ENCODE measurements at places on chromosomes 6 and 20.
A peak's percentile ranks its signal among the peaks of the same experiment; 100 is the strongest.

DNA sequence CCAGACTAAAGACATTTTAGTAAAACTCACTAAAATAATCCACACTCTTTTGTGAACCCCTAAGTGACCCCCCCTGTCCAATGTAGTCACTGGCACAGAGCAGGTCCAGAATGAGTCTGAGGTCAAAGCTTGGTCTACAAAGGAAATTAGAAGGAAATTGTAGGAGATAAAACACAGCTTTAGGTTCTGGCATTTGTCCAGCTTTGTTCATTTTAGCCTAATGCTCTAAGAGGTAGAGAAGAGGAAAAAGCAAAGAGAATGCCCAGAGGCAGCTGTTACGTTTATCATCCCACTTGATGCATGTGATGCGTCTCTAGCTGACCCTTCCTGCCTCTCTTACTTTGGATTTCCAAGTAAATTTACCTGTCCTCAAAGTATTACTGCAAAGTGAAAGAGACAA, 62.5 kb downstream of the CNKSR3 start:
- H3K4me1 ChIP-seq = no peaks in the 10 kb centered on the region
- H3K36me3 ChIP-seq = no peaks in the 10 kb centered on the region
- no peak overlapping the region for H3K4me3 ChIP-seq
- no peak overlapping the region for H3K27ac ChIP-seq

- peaks cover 30% of the 10 kb centered on the region for H3K36me3 ChIP-seq
- 0 out of 2 replicates have a peak overlapping the region, but pooled peaks have one; percentile 21 for H3K4me3 ChIP-seq
- no peak overlapping the region for H3K27ac ChIP-seq
- no peaks in the 10 kb centered on the region for H3K27me3 ChIP-seq
- peaks cover 3% of the 10 kb centered on the region for H3K4me1 ChIP-seq
Observed at GRCh38 chr6:2770171-2770570, 5.0 kb downstream of the WRNIP1 start.

DNA sequence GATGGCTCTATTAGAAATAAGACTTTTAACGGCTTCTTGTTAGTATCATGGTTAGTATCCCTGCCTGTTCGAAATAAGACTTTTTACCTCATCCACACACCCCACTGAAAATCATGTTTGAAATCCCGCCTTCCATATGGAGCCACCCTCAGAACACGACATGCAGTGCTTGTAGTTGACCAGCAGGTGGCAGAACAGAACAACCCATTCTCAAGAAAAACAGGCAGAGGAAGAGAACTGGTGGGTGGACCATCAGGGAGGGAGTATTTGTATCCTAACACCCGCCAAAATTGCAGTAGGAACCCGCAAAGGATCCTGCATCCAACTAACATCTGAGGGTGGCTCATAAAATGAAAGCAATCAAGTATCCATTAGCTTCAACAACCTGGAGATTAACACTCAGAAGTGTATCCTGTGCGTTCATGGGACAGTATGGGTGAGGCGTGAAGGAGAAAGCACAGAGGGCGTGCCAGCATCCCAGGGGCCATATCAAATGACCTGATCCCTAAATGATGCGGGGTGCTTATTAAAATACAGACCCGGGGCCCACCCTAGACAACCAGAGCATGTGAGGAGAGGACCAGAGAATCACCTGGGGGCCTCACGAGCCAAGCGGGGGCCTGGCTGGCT, 89.6 kb upstream of the NHSL1 start:
- no peak overlapping the region for H3K4me3 ChIP-seq
- H3K27me3 ChIP-seq = no peaks in the 10 kb centered on the region
- peak; percentile 72 for DNase-seq
- no peaks in the 10 kb centered on the region for H3K4me1 ChIP-seq

DNA sequence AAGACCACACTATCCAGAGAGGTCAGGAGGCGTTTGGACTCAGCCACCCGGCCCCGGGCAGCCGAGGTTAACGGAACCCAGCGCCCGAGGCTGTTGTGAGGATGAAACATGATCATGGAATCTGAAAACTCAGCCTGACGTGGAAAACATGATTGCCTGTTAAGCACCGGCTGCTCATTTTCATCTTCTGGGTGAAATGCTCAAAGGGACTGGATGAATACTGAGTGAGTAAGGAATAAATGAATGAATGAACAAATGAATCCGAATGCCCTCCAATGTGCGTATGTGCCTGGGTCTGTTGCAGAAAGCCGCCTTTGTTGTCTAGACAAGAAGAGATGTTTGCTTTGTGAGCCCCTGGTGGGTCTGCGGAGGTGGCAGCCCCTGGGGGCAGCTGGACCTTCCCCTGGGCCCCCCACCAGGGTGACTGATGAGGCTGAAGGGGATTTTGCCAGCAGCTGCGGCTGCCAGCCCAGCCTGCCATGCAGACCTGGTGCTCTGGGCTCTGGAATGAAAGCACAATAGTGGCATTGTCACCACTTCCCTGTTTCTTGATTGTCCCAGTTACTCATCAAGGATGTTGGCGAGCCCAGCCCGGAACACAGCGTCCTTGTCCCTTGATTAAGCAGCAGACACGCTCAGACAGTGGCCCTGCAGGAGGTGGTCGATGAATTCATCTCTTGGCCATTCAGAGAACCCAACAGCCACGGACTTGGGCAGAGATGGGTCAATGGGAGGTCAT, 211.1 kb downstream of the ANKRD60 start:
- no peaks in the 10 kb centered on the region for H3K36me3 ChIP-seq
- no peak overlapping the region for H3K4me3 ChIP-seq
- H3K27ac ChIP-seq = no peak overlapping the region
- DNase-seq = peak; percentile 19
- H3K4me1 ChIP-seq = no peaks in the 10 kb centered on the region

DNA sequence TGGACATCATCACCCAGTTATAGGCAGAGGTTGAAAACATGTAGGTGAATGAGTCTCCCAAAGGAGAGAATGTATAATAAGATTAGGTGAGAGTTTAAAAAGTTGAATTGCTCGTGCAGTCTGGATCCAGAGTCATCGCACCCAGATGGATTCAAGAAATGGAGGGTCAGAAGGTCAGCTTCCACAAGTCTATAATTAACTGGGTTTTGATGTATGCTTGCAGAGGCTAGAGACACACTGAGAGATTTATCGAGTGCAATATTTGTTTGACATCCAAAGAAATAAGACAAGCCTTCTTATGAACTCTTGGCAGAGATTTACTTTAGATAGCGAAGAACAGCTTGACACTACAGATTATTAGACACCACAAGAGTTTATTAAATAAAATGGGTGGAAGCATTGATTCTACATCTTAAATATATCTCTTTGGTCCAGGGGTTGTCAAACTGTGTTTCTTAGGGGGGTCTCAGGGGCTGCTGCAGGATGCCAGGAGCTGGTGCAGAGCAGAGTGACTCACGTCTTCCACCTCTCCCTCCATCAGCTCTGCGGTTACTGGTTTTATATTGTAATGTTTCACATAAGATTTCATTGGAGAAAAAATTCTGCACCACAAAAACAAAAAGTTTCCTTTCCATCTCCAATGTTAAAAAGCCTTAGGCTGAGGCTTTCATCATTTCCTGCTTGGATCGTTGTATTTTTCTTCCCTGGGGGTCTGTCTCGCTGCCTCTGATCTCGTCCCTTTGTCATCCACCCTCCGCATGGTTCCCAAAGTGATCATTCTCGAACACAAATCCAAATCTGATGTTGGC, 176.2 kb upstream of the AHI1 start:
- H3K27ac ChIP-seq = no peak overlapping the region
- DNase-seq = no peak
- no peaks in the 10 kb centered on the region for H3K36me3 ChIP-seq
- H3K4me3 ChIP-seq = no peak overlapping the region
- H3K27me3 ChIP-seq = no peaks in the 10 kb centered on the region

DNA sequence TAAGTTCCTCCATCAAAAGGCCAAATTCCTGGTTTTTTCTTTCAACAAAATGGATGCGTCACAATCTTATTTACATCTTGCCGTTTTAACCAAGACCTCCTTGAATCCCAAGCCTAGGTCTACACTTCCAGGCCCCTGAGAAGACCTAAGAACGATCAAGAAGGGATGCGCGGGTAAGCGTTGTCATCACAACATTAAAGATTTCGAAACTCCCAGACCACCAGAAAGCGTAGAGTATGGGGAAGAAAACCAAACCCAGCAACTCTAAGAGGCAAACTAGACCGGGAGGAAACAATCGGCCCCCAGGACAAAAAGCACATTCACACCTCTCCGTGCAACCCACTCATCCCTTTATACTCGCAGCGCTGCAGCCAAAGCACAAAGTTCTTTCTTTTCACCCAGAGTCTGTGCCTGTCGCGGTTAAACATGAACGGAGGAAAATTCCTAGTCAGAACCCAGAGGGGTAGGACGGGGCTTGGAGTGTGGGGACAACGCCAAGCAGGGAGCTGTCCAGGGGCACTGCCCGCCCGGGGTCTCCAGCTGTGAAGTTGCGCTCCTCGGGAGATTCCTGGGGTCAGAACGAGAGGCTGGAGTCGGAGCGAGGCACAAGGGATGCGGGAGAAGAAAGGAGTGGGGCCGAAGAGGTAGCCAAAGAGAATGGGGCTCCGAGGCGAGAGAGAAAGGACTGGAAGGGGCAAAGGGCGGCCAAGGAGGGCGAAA, 725 bp downstream of the OSER1 start:
- H3K4me3 ChIP-seq = peak overlapping the region; percentile 98
- H3K36me3 ChIP-seq = peaks cover 7% of the 10 kb centered on the region
- no peak for DNase-seq
- H3K27me3 ChIP-seq = no peaks in the 10 kb centered on the region
- peak overlapping the region; percentile 71 for H3K27ac ChIP-seq
- H3K4me1 ChIP-seq = peaks cover 3% of the 10 kb centered on the region

DNA sequence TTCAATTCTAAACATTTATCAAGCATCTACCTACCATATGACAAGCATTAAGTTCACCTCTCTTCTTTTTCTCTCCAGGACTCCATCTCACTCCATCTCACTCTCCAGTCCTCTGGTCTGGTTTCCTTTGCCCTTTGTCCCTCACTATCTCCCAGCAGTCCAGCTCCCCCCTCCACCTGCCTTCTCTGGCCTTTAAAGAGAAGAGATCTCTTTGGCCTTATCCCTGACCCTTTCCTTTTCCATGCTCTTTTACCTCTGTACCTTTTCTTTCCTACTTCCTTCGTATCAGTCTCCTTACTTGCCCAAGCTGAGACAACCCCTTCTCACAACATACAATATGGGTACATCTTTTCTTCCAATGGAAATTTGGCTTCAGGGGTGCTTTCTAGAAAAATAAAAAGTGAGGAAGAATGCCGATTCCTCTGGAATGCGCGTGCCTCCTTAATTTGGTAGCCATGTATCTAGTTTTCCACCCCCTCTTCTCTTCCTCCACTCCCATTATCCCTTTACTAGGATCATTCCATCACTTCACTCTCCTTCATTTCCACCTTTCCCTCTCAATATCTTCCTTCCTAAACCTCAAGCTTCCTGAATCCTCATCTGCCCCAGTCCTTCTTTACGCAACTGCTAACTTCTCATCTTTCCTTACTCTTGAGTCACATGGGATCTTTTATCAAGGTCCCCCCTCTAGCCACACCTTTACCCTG, 745 bp upstream of the AGPAT1 start:
- peak overlapping the region; percentile 86 for H3K4me3 ChIP-seq
- no peaks in the 10 kb centered on the region for H3K27me3 ChIP-seq
- H3K36me3 ChIP-seq = peaks cover 22% of the 10 kb centered on the region
- DNase-seq = no peak
- H3K4me1 ChIP-seq = peaks cover 7% of the 10 kb centered on the region
- peak overlapping the region; percentile 68 for H3K27ac ChIP-seq

Measured in H9 (cell line).